Astrocyte (in vitro differentiated cells and primary cell): ENCODE measurements at places on chromosomes 6 and 20. TPM values are rescaled to one million over a fixed set of nuclear protein-coding genes. Genes with fewer than 3 reads are reported as not detected.

GRCh38 chr6:37116326-37116725 lies 53.6 kb upstream of the PIM1 start:
- H3K4me3 ChIP-seq, result no peak overlapping the region
- H3K27ac ChIP-seq, result no peak overlapping the region
- no peaks in the 10 kb centered on the region for H3K27me3 ChIP-seq
- no peaks in the 10 kb centered on the region for H3K36me3 ChIP-seq
- DNase-seq, result no peak

DNA sequence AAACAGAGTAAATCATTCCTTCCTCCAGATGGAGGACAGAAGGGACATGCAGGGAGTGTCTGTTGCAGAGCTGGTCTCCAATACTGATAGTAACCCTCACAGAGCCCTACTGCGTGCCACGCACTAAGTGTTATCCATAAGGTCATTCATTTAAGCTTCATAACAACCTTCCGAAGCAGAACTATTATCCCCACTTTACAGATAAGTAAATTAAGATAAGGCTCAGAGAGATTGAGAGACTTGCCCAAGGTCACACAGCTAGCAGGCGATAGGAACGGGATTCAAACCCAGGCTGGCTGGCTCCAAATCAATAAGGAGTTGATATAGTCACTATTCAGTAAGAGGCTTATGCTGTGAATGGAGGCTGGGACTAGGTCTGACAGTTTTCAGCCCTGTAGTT lies 30.6 kb downstream of the CPNE5 start:
- no peak for DNase-seq
- H3K36me3 ChIP-seq, result no peaks in the 10 kb centered on the region
- H3K4me1 ChIP-seq, result no peaks in the 10 kb centered on the region
- peaks cover 15% of the 10 kb centered on the region for H3K27me3 ChIP-seq

GRCh38 chr6:10962673-10963072 lies 75.8 kb downstream of the SYCP2L start:
- peaks cover 11% of the 10 kb centered on the region for H3K4me1 ChIP-seq
- H3K27ac ChIP-seq, result peak overlapping the region; percentile 41
- no peaks in the 10 kb centered on the region for H3K27me3 ChIP-seq
- DNase-seq, result peak; percentile 77

DNA sequence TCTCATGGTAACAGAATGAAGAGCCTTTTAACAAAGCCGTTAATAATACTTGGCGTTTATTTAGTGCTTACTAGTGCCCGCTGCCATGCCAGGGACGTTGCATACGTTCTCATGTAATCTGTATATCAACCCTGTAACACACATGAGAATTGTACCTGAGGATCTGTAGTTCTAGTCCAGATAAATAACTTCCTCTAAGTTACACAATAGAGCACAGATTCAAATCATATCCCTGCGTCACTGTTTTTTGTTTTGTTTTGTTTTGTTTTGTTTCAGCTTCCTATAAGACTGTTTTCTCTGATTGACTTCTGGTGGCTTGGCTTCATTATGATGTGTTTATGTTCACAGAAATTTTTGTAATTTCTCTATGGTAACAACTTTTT lies 553 bp downstream of the ZSCAN16 start:
- H3K27me3 ChIP-seq, result no peaks in the 10 kb centered on the region
- H3K27ac ChIP-seq, result no peak overlapping the region
- H3K4me3 ChIP-seq, result peak overlapping the region; percentile 70
- DNase-seq, result no peak
- H3K36me3 ChIP-seq, result peaks cover 20% of the 10 kb centered on the region

The MATN4 gene
- 0.19 and 0.20 TPM in 2 replicates for total RNA-seq

The PSMB9 gene
- total RNA-seq, result 34.1 and 42.8 TPM in 2 replicates

The PNPLA1 gene
- total RNA-seq, result not detected in 2 replicates
